ENCODE measurements at places on chromosomes 5 and 9.

DNA sequence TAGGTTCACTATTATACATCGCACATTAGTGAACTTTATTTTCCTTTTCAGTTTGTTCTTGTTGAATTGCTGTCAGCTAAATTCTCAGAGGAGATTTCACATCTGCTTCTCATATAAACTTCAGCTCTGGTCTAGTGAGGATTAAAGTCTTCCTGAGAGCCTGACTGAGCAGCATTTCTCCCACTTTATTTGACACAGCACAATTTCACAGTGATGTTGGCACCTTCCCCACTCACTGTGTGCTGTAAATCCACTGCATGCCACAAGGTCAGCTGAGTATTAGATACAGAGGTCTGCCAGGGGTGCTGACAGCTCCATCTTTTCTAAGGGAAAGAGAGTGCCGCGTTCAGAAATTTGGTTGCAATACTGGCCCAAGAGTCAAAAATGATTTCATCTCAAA is 567.4 kb downstream of the PRR16 start:
- peak; percentile 67 for DNase-seq

- DNase-seq: no peak
Observed at GRCh38 chr5:67935908-67936566, 279.5 kb upstream of the PIK3R1 start.

GRCh38 chr5:102625468-102625867 is 126.7 kb upstream of the SLCO6A1 start:
- no peak for DNase-seq

GRCh38 chr5:89327608-89328007 is 444.6 kb upstream of the MEF2C start:
- DNase-seq: no peak

- DNase-seq: peak; percentile 21
Observed at GRCh38 chr9:106420511-106420944, 442.4 kb upstream of the ZNF462 start.

DNA sequence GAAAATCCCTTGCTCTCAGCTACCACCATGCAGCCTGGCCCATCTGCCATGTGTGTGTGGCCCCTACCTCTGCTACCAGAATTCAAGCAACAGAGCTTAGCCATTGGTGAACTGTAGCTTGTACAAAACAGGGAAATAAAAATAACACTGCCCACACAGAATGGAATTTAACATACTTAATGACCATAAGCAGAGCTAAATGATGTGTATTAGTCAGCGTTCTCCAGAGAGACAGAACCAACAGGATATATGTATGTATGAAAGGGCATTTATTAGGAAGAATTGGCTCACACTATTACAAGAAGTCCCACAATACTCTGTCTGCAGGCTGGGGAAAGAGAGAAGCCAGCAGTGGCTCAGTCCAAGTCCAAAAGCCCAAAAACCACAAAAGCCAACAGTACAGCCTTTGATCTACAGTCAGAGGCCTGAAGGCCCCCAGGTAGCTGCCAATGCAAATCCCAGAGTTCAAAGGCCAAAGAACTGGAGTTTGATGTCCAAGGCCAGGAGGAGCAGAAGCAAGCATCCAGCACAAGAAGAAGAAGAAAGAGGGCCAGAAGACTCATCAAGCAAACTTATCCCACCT is 318.8 kb downstream of the DNAH5 start:
- DNase-seq: no peak

GRCh38 chr9:7799944-7800285 is 337 bp upstream of the DMAC1 start:
- DNase-seq: no peak

DNA sequence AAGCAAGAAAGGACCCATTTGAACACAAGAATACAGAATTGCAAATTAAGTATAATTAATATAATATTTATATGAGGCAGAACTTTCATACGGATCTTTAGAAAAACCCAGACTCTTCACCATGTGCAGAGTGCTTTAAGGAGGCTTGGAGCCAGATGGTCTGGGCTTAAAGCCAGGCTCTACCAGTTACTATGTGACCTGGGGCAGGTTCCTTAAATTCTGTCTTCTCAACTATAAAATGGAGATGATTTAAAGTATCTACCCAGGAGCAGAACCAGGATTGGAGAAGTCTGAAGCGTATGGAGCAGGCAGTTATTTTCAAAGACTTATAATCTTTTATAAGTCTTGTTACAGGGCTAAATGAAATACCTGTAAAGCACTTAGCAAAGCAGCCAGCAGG is 202.1 kb downstream of the TSSK1B start:
- DNase-seq: no peak

DNA sequence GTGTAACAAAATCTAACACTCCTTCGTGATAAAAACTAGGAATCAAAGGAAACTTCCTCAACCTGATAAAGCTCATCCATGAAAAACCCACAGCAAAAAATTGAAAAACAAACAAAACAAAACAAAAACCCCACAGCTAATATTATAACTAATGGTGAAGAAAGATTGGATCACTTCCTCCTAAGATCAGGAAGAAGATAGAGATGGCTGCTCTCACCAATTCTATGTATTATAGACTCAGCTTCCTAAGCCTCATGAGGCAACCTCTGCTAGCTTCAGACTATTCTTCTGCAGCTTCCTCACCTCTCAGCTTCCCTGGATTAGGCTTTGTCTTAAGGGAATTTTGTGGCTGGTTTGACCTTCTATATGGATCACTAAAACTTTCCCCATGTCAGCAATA is 40.1 kb downstream of the PHAX start:
- no peak for DNase-seq

DNA sequence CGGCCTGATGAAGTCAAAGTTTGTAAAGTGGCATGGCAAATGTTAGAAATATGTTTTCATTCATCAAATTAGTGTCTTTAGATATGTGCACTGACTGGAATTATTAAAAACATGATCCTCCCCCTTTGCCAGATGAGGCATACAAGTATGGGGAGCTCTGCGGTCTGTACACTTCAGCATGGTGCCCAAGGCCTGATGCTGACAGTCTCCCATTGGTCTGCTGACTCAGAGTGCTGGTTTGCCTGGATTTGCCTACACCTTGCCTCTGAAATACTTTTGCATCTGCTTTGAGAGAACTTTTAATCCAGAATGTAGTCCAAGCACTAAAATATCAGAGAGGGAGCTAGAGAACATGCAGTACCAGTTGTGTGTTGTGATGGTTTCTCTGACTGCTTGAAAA is 354.3 kb upstream of the ACTBL2 start:
- no peak for DNase-seq

DNA sequence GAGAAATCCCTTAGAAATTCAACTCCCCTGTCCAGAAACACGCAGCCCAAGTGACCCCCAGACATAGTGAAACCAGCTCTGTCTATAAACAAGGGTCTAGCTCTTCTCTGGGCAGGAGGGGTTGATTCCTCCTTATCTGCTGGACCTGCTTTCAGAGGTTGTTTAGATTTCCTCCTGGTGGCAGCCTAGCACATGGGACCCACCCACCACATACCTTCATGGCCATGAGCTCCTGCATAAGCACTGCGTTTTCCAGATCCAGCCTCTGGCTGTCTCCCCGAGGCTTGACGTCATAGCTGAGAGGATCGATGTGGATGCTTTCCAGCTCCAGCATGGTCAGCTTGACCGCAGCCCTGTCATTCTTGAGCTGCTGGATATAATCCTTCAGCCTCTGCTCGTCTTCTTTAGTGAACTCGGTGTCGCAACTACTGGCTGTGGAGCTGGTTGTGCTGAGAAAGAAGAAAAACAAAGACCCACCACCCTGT is 77.0 kb downstream of the DCP2 start:
- no peak for DNase-seq

- no peak for DNase-seq
Observed at GRCh38 chr9:82922686-82923085, 140.3 kb downstream of the RASEF start.

GRCh38 chr5:141330299-141331080 is at the start of gene PCDHGA1:
Gene PCDHGA1, plus strand, starts transcription at chr5:141330514.
- DNase-seq: peak; percentile 22

GRCh38 chr5:174567506-174568141 is 156.8 kb upstream of the MSX2 start:
- DNase-seq: no peak

GRCh38 chr5:72511366-72511765 is 4.2 kb upstream of the ZNF366 start:
- no peak for DNase-seq

DNA sequence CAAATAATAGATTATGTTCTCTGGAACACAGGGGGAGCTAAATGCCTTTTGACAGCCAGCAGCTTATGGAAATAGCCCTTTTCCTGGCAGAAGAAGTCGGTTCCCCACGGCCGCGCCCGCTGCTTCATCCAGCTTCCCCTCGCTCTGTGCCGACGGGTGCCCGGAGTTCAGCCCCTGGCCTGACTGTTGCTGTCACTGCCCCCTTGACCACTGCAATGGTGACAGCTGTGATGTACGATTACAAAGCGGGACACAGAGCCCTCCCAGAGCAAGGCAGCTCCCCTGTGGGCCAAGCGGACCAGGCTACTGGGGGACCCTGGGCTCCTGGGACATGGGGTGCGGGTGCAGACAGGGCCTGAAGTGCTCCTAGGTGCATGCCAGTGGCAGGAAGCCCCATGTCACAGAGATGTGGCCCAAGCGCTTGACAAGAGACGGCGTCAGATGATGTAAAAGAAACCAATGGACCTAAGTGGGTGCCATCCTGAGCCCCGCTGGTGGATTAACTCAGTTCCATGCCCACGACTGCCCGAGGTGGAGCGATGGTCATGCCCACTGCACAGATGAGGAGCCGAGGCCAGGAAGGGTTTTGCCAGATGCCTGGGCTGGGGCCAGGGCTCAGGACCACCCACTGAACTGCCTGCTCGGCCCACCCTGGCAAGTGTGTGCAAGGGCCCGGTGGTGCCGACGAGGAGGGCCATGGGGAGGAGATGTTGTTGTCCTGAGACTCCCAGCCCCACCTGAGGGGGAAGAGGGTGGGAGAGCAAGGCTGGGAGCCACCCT is 13.2 kb upstream of the CLPTM1L start:
- no peak for DNase-seq

DNA sequence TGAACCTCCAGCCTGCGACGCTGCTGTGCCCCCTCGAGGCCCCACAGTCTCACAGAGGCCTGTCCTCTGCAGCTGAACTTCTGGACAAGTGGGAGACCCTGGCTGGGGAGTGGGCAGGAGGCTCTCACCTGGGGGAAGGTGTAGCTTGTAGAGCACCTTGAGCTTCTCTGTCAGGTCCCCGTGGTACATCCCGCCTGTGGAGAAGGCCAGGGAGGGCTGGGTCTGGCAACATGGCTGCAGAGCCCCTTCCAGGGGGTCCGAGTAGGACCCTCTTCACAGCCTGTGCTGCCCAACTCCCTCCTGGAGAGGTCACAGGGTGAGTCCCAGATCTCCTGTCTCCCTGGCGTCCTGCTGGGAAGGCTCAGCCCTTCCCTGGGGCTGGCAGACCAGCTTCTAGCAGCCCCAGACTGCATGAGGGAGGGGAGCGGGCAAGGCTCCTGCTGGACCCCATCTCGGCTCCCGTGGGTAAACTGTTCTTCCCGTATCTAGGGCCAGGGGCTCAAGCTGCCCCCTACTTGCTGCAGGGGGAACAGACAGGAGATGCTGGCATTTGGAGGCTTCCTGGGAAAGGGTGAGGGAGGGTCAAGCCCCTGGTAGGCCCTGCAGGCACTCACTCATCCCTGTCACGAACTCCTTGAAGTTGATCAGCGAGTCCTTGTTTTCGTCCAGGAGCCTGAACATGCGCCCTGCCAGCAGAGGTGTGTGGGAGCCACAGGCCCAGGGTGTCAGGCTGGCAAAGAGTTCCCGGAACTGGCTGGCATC is 11.2 kb upstream of the MRNIP start:
- no peak for DNase-seq

GRCh38 chr9:100211476-100211875 is 112.4 kb downstream of the INVS start:
- DNase-seq: no peak

GRCh38 chr9:96232539-96233241 is 69.3 kb downstream of the HSD17B3 start:
- peak; percentile 64 for DNase-seq

DNA sequence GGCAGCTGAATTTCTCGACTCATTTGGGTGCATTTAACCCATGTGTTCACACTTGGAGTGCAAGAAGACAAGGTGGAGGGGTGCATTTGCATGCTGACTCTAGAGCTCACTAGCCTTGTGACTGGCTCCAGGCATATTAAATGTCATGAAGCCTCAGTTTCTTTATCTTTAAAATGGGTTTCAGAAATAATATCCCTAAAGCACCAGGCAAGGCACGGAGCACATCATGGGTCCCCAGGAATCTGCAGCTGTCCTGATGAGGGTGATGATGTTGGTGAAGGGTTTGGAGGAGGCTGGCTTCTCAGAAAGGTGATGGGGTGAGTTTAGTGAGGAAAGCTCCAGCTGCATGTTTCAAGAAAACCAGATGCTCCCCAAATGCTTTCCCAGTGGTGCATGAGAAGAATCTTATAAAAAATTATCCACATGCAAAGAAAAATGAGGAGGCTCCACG is 14.8 kb downstream of the STC2 start:
- no peak for DNase-seq

- peak; percentile 22 for DNase-seq
Observed at GRCh38 chr5:42791151-42791550, 20.5 kb downstream of the SELENOP start.

DNA sequence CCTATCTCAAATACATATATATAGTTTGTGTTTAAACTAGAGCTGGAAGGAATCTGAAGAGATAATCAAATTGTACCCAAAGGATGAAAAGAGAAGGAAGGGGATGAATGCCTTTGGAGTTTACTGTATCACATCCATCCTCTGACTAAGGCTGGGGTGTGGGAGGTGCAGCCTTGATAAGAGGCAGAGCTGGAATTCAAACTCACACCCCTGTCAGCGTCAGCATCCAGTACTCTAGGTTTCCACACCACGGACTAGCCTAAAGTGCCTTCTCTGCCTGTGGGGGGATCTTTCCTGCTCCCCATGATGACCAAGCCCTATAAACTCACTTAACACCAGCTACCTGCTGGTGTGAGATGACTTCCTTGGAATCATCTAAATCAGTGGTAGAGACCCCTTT is 48.1 kb downstream of the EPB41L4B start:
- no peak for DNase-seq

DNA sequence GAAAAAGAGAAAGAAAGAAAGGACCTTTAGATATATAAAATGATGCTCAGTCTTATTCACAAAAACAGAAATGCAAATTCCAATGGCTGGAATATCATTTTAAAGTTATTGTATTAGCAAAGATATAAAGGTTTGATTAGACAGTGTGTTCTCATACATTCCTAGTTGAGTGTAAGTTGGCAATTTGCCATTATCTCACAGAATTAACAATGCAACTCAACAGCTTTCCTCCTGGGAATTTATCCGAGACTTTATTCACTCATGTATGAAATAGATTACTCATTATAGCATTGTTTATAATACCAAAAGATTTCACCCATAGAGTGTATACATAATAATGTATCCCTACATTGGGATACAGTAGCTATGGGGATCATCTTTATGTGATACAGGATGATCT is 27.1 kb upstream of the MLLT3 start:
- DNase-seq: no peak

GRCh38 chr5:166860426-166860825 is 1431.0 kb upstream of the WWC1 start:
- no peak for DNase-seq
